ENCODE measurements at places on chromosomes 11 and 22.

DNA sequence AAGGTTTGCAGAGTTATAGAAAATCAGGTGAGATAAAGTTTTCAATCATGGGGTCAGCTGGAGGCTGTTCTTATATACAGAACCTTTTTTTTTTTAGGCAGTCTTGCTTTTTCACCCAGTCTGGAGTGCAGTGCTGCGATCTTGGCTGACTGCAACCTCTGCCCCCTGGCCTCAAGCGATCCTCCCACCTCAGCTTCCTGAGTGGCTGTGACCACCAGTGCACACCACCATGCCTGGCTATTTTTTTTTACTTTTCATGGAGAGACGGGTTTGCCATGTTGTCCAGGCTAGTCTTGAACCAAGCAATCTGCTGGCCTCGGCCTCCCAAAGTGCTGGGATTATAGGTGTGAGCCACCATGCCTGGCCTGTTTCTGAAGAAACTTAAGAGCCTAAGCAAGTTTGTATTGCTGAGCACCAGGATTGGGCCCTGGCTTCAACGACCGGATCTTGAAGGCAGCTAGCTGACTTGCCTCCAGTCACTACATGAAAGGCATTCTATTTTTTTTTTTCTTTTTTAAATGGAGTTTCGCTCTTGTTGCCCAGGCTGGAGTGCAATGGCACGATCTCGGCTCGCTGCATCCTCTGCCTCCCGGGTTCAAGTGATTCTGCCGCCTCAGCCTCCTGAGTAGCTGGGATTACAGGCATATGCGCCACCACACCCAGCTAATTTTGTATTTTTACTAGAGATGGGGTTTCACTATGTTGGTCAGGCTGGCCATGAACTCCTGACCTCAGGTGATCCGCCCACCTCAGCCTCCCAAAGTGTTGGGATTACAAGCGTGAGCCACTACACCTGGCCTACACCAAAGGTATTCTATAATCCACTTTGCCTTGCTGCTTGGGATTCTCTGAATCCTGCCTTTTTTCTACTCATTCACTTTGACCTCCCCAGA, 7.6 kb downstream of the XBP1 start:
- DNase-seq = no peak

DNA sequence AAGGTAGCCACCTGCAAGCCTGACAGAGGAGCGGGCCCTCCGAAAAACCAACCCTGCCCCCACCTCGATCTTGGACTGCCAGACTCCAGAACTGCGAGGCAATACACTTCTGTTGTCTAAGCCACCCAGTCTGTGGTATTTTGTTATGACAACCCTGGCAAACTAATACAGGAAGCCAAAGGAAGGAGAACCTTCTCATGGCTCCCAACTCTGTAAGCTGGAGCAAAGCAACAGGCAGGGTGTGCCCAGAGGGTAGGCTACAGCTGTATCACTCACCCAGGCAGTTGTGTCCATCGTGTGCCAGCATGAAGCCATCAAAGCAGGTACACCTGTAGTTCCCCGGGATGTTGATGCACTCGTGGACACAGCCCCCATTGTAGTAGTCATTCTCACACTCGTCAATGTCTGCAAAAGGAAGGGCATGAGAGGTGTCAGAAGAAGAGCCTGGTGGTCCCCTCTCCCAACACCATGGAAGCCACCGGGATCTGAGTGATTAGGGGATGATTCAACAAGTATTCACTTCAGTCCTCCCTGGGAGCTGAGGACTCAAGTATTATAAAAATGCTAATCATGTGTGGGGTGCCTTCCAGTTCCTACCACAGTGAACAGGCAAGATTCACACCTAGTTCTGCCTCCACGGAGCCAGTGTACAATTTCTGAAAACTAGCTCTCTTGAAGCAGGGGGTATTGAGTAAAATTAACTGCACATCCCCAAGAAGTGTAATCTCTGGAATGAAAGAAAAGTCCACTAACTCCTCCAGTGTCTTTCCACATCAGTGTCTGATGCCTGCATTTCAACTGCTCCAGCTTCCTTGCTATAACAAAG, 23.3 kb downstream of the SCUBE1 start:
- no peak for DNase-seq

GRCh38 chr22:47094861-47095330, 332.4 kb downstream of the TBC1D22A start:
- no peak for DNase-seq

- no peak for DNase-seq
Observed at GRCh38 chr22:49462291-49462690, 365.4 kb downstream of the BRD1 start.

GRCh38 chr11:66619080-66619554, 2.7 kb downstream of the RBM14 start:
- DNase-seq = no peak

- DNase-seq = no peak
Observed at GRCh38 chr22:24153353-24153752, 27.9 kb upstream of the SUSD2 start.

DNA sequence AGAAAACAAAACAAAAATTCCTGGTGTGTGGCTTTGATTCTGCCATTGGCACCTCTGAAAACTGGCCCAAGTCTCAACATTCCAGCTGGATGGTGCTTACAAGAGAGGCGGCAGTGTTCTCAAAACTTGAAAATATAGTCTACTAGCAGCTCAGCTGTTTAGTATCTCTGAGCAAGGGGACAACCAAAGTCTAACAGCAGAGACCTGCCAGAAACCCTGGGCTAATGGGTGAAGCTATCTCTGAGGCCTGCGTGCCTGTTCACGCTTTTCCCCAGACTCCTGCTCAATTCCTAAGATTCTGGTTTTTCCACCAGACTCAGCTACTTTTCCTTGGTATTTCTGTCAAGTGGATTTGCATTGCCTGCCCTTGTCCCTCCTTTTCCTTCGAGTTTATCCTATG, 17.9 kb downstream of the TMEM218 start:
- DNase-seq = no peak

DNA sequence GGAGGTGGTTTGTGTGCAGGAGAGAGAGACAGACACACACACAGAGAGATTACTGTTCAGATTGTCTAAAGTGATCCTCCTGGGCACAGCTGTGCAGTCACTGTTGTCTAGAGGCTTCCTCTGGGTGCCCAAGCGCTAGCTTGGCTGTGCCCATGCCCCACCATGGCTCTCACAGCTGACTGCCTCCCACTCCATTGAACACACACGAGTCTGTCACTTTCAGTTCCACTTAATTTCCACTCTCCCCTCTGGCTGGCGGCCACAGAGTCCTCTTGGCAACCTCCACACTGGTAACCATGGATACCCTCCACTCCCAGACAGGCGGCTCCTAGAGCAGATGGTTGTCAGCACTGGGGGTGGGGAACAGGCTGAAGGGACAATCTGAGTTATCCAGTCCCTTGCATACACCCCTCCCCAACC, 29.1 kb downstream of the MAP6 start:
- peak; percentile 63 for DNase-seq

GRCh38 chr22:33699176-33699575, 221.1 kb downstream of the LARGE1 start:
- DNase-seq = no peak

GRCh38 chr11:78220218-78221157, 31.8 kb downstream of the USP35 start:
- DNase-seq = no peak

- no peak for DNase-seq
Observed at GRCh38 chr22:20219667-20220628, 48.2 kb downstream of the RTN4R start.

GRCh38 chr11:17471501-17471900, 5.1 kb downstream of the ABCC8 start:
- no peak for DNase-seq

GRCh38 chr22:47369431-47370015, 607.1 kb downstream of the TBC1D22A start:
- DNase-seq = no peak

- no peak for DNase-seq
Observed at GRCh38 chr22:41674846-41675340, 13.8 kb downstream of the SNU13 start.

- DNase-seq = no peak
Observed at GRCh38 chr11:70614034-70614681, 215.8 kb downstream of the CTTN start.

DNA sequence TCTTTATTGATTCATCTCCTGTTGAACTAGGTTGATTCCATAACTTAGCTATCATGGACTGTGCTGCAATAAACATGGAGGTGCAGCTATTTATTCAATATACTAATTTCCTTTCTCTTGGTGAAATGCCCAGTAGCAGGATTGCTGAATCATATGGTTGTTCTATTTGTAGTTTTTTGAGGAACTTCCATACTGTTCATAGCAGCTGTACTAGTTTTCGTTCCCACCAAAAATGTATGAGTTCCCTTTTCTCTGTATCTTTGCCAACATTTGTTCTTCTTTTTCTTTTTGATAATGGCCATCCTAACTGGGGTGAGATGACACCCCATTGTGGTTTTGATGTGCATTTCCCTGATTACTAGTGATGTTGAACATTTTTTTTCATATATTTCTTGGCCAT, 87.2 kb upstream of the NAV2 start:
- DNase-seq = no peak

GRCh38 chr22:26483439-26484359, at the start of the genes HPS4 and SRRD:
TSS of gene HPS4 (minus strand) at chr22:26483783. CDS start at chr22:26481762, 2,021 bp downstream.
TSS of gene SRRD (plus strand) at chr22:26483877. CDS start at chr22:26483891, 14 bp downstream.
- peak; percentile 94 for DNase-seq

GRCh38 chr11:34552270-34552669, 38.7 kb upstream of the ELF5 start:
- no peak for DNase-seq

GRCh38 chr22:26763633-26764361, 106.4 kb downstream of the MIAT start:
- no peak for DNase-seq

DNA sequence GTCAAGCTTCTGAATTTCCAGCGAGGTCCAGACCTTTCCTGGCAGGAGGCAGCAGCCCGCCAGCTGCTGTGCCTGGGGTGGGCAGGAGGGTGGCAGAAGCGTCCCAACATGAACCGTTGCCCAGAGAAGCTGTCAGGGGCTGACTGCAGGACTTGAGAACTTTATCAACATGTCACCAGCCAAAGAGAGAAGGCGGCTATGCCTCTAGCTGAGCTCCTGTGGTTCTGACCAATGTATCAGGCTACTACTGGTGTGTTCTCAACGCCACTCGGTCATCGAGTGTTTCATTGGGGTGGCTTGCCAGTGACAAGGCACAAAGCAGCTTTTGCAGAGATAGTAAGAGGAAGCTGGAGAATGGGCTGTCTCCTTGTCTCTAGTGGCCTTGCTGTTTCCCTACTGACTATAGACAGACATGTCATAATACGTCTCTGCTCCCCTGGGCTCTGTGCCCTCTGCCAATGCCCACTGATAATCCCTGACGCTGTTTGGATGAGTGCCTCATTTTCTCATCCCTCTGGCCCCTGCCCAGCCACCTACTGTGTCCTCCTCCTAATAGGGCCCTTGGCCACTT, 17.6 kb upstream of the ASCC2 start:
- no peak for DNase-seq

DNA sequence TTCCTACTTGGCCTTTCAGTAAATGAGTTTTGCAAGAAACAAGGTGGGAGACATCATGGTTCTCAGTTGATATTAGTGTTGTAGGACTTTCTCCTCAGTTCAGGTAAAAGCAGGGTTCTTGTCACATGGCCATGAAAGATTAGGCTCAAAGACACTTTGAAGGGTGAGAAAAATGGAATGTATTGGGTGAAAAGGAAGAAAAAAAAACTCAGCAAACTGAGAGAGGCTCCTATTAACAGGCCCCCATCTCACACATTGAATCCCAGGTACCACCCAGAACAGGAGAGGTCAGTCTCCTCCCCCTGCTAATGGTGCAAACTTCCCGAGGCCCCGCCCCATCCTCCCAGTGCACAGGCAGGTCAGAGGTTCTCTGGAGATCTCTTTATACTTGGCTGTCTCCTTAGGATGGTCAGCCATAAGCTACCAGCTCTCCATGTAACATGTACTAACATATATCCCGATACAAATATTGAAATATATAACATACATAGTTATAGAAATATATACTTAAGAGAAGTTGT, 62.2 kb downstream of the MICAL2 start:
- no peak for DNase-seq

DNA sequence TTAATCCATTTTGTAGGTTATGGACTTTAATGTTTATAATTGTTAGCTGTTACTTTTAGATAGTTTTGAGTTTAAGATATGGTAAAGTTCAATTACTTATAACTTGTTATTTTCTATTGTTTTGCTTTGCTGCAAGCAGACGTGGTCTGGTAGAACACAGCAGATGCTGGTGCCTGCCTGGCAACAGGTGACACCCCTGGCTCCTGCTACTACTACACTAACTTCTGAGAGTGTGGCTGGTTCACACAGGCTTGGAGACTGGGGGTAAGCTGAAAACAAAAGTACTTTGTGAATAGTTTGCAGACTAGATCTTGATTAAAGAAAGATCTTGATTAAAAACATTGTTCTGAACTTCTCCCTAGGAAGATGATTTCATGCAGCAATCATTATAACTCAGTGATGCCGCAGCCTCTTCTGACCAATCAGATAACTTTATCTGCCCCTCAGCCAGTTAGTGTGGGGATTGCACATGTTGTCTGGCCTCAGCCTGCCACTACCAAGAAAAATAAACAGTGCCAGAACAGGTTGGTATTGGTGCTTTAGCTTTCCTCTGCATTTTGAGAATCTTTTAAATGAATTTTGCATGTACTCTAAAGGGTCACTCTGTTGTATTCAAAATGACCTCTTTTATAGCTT, 90.4 kb downstream of the HIPK3 start:
- peak; percentile 30 for DNase-seq

- no peak for DNase-seq
Observed at GRCh38 chr22:40433416-40434090, 63.2 kb downstream of the SGSM3 start.

DNA sequence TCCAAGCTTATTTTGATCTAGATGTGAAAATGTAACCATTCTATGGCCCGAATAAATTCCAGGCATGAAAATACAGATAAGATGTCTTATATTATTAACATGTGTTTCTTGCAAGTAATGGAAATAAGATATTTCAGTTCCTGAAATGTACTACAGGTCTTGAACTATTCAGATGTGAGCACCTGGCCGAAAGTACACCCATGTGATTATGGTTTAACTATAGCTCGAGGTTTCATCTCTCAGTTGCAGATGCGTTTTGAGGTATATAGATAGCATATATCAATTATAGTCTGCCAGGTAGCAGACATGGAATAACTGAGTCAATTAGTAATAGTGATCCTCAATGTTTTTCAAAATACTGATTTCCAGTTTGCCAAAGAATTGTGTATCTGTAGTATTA, 68.3 kb downstream of the DDIAS start:
- DNase-seq = peak; percentile 40

GRCh38 chr11:23866641-23867040, 630.2 kb upstream of the LUZP2 start:
- DNase-seq = no peak

- no peak for DNase-seq
Observed at GRCh38 chr22:44337678-44338004, 24.9 kb upstream of the SHISAL1 start.

GRCh38 chr11:97871816-97872215, 1148.9 kb upstream of the CNTN5 start:
- no peak for DNase-seq

- no peak for DNase-seq
Observed at GRCh38 chr22:27224485-27225374, 567.3 kb downstream of the MIAT start.

- DNase-seq = no peak
Observed at GRCh38 chr22:38304526-38304925, 12.7 kb downstream of the CSNK1E start.

- DNase-seq = no peak
Observed at GRCh38 chr11:6371825-6372224, 18.4 kb upstream of the SMPD1 start.

Measured in germinal center (tissue), 1 donor.